Cardiac muscle cell (in vitro differentiated cells and primary cell): ENCODE measurements at places on chromosomes 6 and 20. TPM values are rescaled to one million over a fixed set of nuclear protein-coding genes. Genes with fewer than 3 reads are reported as not detected.

The DAAM2 gene
- 4.8 and 8.5 TPM in 2 replicates for total RNA-seq

DNA sequence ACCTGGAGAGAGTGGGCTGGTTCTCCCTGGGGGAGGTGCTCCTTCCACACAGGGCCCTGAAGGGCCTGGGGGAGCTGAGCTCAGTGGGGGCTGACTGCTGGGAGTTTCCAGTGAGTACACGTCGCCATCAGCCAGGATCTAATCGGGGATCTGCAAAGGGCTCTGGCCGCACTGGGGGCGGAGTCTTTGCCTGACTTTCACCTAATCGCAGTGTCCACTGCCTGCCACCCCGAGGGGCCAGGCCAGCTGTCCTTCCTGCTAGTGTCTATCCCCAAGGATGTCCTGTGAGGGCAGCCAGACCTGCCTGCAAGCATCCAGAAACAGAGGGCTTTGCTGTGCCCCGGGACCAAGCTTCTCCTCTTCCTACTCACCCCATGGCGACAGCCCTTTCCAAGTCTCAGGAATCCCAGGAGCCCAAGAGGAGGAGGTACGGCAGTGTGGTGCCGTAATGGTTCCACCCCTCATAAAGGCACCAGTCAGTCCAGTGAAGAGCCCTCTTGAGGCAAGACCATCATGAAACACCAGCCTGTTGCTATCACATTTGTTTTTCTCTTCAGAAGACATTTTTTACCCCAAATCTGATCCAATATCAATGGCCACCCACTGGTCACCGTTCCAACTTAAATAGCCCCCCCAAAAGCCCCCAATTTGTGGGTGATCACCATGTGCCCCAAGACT, 243.1 kb upstream of the ECI2 start:
- no peaks in the 10 kb centered on the region for H3K36me3 ChIP-seq
- H3K4me1 ChIP-seq, result peaks cover 37% of the 10 kb centered on the region
- H3K27ac ChIP-seq, result no peak overlapping the region
- no peak for DNase-seq
- no peaks in the 10 kb centered on the region for H3K27me3 ChIP-seq
- no peak overlapping the region for H3K4me3 ChIP-seq

DNA sequence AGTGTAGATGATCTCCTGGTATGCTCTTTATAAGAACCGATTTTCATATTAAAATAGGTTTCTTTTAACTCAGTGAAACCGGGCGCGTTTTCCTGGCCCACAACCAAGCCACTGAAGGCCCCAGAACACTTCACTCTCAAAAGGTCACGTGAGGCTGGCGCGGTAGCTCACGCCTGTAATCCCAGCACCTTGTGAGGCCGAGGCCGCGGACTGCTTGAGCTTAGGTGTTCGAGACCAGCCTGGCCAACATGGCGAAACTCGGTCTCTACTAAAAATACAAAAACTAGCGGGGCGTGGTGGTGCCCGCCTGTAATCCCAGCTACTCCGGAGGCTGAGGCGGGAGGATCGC, 402 bp upstream of the TAF8 start:
- peak; percentile 34 for DNase-seq
- H3K36me3 ChIP-seq, result peaks cover 9% of the 10 kb centered on the region
- H3K27me3 ChIP-seq, result peaks cover 23% of the 10 kb centered on the region
- H3K4me3 ChIP-seq, result no peak overlapping the region
- H3K27ac ChIP-seq, result no peak overlapping the region
- H3K4me1 ChIP-seq, result peaks cover 20% of the 10 kb centered on the region

The ERVFRD-1 gene
- total RNA-seq, result not detected in 2 replicates

The TSPO2 gene
- total RNA-seq, result not detected in 2 replicates

GRCh38 chr6:41374618-41375590, 39.5 kb downstream of the NCR2 start:
- H3K36me3 ChIP-seq, result no peaks in the 10 kb centered on the region
- DNase-seq, result peak; percentile 60

DNA sequence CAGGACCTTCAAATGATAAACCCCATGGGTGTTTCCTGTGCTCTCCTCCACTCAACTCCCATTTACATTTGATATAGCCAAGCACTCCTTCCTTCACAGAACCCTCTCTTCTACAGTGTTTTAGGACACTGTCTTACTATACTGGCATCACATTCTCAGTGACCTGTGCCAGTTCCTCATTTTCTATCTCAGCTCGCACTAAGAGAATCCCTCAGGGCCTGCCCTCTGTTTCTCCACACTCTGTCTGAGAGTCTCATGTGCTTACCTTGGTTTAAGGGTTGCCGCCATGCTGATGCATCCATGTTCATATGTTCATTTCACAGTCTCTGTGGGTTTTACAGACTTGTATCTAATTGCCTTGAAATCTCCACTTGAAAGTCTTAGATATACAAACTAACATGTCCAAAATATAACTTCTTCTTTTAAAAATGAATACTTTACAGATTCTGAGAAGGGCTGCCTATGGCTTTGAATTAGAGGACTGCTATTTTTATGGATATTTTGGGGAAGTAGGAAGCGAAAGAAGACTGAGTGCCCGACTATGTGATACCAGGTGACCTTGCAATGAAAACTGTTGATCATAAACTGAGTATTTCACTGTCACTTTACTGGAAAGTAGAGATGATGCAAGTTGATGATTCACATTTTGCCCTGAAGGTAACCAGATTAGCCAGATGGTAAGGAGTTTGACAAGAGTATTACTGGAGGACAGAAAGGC, 153.1 kb upstream of the SIM1 start:
- H3K4me1 ChIP-seq, result no peaks in the 10 kb centered on the region
- no peak for DNase-seq
- H3K4me3 ChIP-seq, result no peak overlapping the region
- H3K27me3 ChIP-seq, result no peaks in the 10 kb centered on the region

DNA sequence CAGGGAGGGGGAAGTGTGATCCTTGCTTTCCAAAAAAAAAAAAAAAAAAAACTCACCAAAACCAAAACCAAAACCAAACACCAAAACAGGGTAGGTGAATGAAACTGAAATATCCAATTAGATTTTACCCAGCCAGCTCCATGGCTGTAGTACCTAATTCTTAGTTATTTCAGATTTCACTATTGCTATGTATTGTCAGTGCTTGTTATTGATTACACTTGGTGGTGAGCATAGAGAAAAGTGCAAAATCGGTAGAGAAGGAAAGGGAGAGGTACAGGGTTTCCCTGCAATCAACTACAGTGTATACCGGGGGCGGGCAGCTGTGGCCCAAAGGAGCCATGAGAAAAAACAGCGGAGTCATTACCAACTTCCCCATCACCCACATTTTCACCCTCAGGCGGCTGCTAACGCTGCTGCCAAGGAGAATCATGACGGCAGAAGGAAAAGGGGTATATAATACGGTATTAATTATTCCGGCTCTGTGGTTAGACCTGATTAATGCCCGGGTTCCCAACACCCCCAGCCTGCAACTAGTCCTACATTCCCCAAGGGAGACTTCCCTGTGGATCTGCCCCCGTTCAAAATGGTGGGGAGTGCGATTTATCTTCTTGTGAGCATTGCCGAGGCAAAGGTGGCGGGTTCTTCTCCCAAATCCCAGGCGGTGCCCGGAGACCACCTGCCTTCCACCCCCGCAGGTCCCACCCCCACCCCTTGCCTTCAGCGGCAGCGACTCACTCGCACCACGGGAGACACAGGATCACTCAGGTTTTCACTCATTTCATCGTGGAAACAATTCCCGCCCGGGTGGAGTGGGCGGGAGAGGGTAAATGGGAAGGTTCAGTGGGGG, at the start of gene C6orf62:
Gene C6orf62 (minus strand): TSS at position 30 of the 847 bp plus-strand sequence. CDS start 486 bp downstream, outside the sequence.
- no peaks in the 10 kb centered on the region for H3K27me3 ChIP-seq
- DNase-seq, result peak; percentile 25
- peak within 1 kb of the TSS; percentile 98 for H3K27ac ChIP-seq
- peaks cover 10% of the 10 kb centered on the region for H3K4me1 ChIP-seq
- peak within 1 kb of the TSS; percentile 85 for H3K4me3 ChIP-seq

GRCh38 chr20:62344092-62344491, 23.0 kb downstream of the LAMA5 start:
- peaks cover 23% of the 10 kb centered on the region for H3K36me3 ChIP-seq
- H3K4me3 ChIP-seq, result no peak overlapping the region
- no peaks in the 10 kb centered on the region for H3K27me3 ChIP-seq
- no peak for DNase-seq
- H3K27ac ChIP-seq, result no peak overlapping the region

DNA sequence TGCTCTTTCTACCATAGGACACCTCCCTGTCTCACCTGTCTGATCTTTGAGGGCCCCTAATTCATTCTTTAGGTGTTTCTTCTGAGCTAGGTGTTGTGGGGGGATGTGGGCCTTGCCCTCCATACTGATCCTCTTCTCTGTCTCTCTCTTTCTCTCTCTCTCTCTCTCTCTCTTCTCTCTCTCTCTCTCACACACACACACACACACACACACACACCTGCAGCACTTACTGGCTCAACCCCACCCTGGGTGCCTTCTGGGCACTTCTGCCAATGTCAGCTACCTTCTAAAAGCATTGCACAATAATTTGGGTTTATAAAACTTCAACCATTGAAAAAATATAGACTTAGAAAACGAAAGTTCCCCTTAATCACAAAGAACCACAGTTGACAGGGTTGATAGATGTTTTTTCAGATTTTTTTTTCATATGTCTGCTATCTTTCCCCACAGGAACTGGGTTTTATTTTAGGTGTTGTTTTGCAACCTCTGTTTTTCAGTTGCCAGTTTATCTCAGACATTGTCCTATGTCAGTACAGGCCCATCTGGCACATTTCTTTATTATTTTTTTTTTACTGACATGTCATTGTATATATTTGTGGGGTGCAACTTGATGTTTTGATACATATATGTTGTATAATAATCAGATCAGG, 28.1 kb downstream of the PKIG start:
- H3K27me3 ChIP-seq, result no peaks in the 10 kb centered on the region
- H3K27ac ChIP-seq, result no peak overlapping the region
- H3K4me1 ChIP-seq, result peaks cover 6% of the 10 kb centered on the region
- no peak overlapping the region for H3K4me3 ChIP-seq
- no peak for DNase-seq

DNA sequence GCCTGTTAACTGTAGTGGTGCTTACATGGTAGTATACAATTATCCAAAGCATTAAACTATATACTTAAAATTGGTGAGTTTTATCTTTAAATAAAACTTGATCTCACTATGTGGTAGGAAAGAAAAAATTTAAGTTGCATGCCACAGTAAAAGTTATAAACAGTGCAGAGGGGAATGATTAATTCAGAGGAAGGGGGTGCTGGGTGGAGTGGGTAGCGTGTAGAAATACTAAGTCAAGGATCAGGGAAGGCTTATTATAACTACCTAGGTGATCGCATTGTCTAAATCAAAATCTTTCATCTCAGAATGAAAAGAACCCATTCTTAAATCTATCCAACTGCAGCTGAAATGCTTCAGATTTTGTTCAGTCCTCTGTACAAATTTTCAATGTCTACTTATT, 428.3 kb downstream of the ADGRB3 start:
- no peaks in the 10 kb centered on the region for H3K36me3 ChIP-seq
- DNase-seq, result no peak
- H3K4me3 ChIP-seq, result no peak overlapping the region
- H3K27me3 ChIP-seq, result no peaks in the 10 kb centered on the region
- H3K4me1 ChIP-seq, result no peaks in the 10 kb centered on the region

DNA sequence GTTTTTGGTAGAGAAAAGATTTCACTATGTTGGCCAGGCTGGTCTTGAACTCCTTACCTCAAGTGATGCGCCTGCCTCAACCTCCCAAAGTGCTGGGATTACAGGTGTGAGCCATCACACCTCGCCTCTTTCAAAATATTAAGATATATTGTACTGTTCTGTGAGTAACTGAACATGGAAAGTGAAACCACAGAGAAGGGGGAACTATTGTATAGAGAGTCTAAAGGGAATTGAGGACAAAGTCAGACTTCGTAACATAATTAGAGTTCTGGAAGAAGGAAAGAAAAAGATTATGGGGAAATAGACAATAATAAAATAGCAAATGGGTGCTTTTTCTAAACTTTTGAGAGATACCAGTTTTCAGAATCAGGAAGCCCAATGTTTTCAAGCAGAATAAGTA, 17.4 kb upstream of the AKAP7 start:
- no peak overlapping the region for H3K4me3 ChIP-seq
- H3K27me3 ChIP-seq, result no peaks in the 10 kb centered on the region
- H3K27ac ChIP-seq, result no peak overlapping the region
- no peak for DNase-seq

- H3K36me3 ChIP-seq, result no peaks in the 10 kb centered on the region
- H3K4me1 ChIP-seq, result no peaks in the 10 kb centered on the region
- no peak overlapping the region for H3K27ac ChIP-seq
- no peak overlapping the region for H3K4me3 ChIP-seq
These were observed 56.2 kb upstream of the ARID1B start for GRCh38 chr6:156720691-156721685.

DNA sequence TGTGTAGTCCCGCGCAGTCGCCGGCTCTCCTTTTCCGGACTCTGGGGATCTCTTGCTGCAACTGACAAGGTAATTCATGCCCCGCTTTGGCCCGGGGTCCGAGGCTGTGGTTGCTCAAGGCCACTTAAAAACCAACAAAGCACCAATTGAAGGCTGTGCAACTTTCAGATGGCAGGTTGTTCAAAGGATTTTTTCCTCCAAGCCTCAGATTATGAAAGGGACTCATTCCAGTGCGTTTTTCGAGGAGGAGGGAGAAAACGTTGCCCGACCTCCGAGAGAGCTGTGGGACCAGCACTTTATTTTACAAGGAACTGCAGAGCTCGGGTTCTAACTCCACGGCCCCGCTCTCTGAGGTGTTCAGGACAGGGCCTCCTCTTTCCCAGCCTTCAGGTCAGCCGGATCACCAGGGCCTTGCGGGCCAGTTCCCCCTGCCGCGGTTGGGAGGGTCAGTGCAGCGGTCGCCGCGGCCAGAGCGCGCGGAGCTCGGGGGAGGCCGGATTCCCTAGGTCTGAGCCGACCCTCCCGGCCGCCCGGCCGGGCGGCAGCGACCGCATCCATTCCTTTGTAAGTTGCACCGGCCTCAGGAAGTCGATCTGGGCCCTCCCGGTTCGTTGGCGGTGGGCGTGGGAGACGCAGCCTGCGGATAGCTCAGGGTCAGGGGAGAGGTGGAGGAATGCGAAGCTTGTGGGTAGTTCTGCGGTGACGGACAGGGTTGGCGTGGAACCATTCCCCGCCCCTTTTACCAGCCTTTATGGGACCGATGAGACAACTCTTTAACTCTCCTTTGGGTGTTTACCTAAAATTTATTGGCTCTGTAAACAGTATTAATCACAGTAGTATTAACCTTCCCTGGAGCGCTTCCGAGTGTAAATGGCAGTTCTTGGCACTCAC, 1.6 kb downstream of the UTRN start:
- DNase-seq, result peak; percentile 84
- H3K4me1 ChIP-seq, result peaks cover 4% of the 10 kb centered on the region
- no peaks in the 10 kb centered on the region for H3K36me3 ChIP-seq
- peak overlapping the region; percentile 54 for H3K4me3 ChIP-seq
- no peaks in the 10 kb centered on the region for H3K27me3 ChIP-seq

The HLA-G gene
- not detected in 2 replicates for total RNA-seq
